ENCODE measurements at places on chromosomes 2 and 18.

DNA sequence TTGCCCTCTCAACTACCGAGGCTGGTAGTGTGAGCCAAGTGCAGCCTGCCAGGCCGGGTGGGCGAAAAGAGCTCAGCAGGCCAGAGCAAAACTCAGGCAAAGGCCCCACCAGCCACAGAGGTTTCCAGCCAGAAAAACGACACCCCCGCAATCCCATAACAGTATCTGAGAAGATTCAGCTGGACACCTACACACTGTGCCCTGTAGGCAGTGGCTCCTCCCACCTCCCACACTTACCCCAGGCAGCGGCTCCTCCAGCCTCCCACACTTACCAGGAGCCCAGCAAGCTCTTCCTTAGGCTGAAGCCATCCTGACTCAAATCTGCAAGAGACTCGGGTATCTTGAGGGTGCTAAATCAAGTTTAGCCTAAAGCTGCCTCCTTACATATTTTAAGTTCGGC is 15.6 kb upstream of the TMEM18 start:
- no peak for DNase-seq

GRCh38 chr2:36478332-36478738 is 119.6 kb downstream of the FEZ2 start:
- no peak for DNase-seq

- no peak for DNase-seq
These were observed 3.6 kb downstream of the ERFE start for GRCh38 chr2:238162251-238162845.

DNA sequence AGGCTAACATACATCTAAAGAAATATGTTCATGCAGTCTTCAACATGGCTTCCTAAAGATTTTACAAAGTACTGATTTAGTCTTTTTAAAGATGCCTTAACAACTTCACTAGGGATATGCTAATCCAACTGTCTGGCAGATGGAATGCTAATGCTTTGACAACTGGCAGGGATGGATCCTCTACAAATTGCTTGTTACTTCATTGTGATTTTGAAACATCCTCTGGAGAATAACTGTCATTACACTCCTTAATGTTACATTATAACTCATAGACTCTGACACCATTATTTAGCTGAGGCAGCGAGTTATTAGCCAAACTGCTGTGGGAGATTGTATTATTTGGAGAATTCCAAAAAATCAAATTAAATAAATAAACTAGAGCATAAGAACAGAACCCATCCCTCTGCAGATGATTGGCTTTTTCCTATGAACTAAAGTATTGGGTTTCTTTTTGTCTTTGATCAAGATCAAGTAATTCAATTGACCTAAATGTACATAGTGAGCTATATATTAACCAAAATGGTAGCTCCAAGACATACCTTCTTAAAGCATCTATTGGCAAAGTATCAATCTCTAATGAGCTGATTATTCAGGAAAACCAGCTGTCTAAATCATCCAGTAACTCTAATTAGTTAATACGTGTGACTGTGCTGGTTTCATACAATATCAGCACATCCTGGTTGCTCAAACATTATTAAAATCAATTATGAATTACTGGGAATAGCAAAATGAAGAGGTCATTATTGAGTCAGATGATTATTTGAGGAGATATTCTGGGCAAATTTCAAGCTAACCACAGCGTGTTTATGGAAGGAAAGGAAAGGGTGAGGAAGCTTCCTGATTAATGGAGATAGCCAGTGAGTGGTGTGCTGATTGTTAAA is 321.3 kb upstream of the TFPI start:
- DNase-seq: no peak

GRCh38 chr2:204110751-204111516 is 174.4 kb downstream of the ICOS start:
- no peak for DNase-seq

GRCh38 chr2:175855794-175856453 is 146.1 kb downstream of the LNPK start:
- DNase-seq: peak; percentile 28

GRCh38 chr2:179107737-179108136 is 57.8 kb upstream of the CCDC141 start:
- DNase-seq: no peak

GRCh38 chr2:118875318-118875717 is 27.9 kb upstream of the EN1 start:
- no peak for DNase-seq

GRCh38 chr2:68357605-68358337 is 7.3 kb upstream of the PLEK start:
- DNase-seq: peak; percentile 38

GRCh38 chr2:207514451-207514850 is 15.3 kb upstream of the CREB1 start:
- no peak for DNase-seq

DNA sequence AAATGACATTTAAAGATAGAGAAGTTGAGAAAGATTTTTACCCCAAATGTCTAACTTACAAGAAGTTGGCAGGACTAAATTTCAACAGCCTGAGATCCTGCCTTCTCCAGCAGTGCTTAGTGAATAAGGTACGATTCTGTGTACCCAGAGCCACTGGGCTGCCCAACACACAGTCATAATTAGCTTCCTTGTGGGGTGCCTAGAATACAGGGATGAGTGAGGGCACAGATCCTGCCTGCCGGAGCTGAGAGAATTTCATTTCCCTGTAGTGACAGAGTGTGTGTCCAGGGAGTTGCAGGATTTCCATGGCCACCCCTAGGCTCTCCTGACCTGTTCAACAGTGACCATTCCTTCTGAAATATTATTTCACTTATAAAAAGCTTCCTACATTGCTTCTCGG is 27.0 kb downstream of the GREB1 start:
- DNase-seq: no peak

GRCh38 chr2:37838541-37839167 is 86.4 kb upstream of the RMDN2 start:
- no peak for DNase-seq

GRCh38 chr2:77301441-77301840 is 220.7 kb downstream of the LRRTM4 start:
- DNase-seq: no peak

- DNase-seq: no peak
These were observed 61.0 kb downstream of the MBD2 start for GRCh38 chr18:54163453-54163852.

GRCh38 chr18:68376926-68377325 is 338.0 kb downstream of the TMX3 start:
- DNase-seq: no peak

DNA sequence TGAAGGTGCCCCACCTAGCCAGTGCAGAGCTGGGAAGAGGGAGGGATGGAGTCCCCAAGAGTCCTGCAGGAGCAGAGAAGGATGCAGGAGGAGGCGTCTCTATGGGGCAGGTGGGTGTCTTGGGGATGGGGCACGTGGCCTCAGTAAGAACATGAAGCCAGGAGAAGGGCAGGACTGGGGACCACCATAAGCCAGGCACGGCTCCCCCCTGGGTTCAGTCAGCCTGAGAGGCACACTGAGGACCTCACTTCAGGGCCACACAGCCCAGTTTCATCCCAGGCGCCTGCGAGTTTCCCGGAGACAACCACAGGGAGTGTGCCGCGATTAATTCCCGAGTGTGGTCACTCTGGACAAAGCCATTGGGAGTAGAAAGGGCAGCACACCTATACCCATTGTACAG is 120.3 kb downstream of the GYPC start:
- DNase-seq: no peak

DNA sequence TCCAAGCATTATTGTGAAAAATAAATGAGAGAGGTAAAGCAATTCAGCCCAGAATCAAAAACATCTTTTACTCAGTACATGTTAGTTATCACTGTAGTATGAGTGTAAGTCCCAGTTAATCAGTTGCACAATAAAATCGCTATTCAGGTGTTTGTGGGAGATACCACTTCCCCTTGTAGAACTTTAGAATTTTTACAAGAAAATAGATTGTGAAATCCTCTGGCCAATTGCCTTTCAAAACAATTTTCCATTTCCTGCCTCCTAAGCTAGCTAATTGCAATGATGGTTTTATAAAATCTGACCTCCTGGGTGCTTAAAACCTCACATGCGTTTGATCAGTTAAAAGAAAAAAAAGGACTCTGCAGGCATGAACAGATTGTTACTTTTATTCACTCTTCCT is 332.5 kb downstream of the PID1 start:
- no peak for DNase-seq

DNA sequence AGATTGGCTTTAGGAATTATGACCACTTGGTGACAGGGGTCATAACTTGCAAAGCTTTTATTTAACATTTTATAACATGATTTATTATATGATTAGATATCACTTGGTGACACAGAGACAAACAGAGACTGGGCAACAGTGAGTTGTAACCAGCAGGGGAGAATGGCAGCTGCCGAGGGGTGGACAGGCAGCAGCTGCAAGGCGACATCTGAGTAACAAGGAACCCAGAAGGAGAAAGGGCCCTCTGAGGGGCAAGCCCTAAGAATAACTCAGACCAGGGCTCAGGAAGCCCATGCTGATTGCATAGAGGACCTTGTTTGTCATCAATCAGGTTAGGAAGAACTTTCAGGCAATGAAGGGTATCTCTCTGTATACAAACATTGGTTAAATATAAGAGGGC is 339.9 kb upstream of the SOX11 start:
- no peak for DNase-seq

DNA sequence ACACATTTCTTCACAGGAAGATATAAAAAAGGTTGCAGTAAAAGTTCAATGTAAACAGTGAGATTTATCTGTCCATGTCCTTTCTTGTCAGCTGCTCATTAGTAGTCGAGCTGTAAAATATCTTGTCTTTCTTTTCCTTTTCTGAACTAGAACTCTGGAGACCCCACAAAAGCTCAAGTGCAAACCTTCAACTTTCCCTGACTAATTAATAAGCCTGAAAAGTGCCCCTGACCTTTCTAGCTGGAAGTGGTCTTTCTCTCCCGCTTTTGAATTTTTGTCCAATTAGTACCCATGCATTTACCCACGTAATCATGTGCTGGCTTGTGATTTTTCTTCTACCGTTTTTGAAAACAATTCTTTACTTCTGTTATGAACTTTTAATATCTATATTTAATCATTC is 63.6 kb upstream of the EHBP1 start:
- DNase-seq: no peak

GRCh38 chr18:44594799-44595467 is 85.8 kb upstream of the SETBP1 start:
- no peak for DNase-seq

GRCh38 chr2:85702172-85702571 is 8.0 kb downstream of the GNLY start:
- no peak for DNase-seq

GRCh38 chr18:38502539-38502938 is 936.9 kb upstream of the CELF4 start:
- DNase-seq: no peak

DNA sequence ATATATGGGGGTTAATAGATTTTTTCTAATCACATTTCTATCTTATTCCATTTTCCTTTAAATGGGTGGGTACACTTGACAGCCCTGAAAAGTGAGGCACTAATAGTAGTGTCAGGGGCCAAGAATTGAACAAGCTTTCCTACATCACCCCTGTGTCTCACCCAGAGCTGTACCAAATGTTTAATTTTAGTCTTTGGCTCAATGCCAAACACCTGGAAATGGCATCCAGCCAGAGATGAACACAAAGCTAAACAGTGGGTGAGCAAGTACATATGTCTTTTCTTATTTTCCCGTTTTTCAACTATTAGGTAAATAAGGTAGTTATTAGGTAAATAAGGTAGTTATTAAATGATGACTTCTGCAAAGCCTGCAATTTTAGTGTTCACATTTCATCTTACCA is 276.3 kb upstream of the ERBB4 start:
- DNase-seq: no peak

DNA sequence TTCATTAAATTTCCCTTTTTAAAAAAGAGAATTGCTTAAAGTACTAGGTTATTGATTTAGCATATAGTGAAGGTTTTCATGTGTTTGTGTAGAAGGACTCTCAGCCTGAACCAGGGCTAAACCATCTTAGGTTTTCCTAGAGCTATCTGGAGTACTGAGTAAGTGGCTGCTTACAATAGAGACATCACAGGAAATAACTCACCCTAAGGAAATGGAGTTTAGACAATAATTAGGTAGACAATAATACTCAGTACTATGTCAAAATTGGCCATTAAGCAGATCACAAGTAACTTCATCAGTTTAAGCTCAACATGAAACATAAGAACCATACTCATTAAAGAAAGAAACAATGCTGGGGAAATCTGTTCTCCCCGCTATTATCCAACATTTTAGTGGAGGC is 240.0 kb downstream of the RND3 start:
- DNase-seq: no peak

GRCh38 chr2:119076713-119077112 is 81.8 kb downstream of the C1QL2 start:
- DNase-seq: no peak

GRCh38 chr2:221312634-221313033 is 259.5 kb downstream of the EPHA4 start:
- DNase-seq: no peak

DNA sequence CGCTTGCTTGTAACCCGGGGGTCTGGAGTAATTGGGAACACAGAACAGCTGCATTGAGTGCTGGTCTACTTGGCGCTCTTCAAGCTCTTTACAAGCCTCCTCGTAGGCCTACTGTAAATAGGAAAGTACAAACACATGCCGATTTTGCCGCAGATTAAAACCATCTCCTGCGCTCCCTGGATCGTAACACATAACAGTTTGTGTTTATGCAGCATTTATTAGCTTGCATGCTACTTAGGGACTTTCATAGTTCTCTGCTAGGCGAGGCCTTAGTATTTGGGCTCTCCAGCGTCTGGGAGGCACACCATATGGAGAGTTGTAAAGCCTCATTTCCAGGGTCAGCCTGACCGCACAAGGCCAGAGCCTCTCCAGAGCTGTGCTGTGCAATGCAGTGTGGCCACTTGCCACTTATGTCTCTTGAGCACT is 84.0 kb upstream of the HAAO start:
- no peak for DNase-seq

- DNase-seq: no peak
These were observed 12.1 kb downstream of the RAB3GAP1 start for GRCh38 chr2:135064149-135064548.

DNA sequence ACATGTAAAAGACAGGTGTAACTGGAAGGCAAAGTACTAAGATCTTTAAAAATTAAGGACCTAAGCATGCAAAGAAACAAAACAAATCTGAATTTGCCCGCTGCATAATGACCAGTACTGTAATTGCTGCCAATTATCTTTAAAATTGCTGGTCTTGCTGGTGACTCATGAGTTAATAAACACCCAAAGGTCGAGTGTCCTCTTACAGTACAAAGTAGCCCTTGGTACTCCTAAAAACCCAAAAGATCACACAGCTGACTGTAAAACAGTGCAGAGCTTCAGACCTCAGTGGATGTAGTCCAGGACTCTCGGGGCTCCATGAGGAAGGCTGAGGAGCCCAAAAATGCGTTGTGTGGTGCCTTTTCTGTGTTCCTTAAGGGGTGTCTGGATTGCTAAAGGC is 308.7 kb downstream of the CNTNAP5 start:
- DNase-seq: no peak

DNA sequence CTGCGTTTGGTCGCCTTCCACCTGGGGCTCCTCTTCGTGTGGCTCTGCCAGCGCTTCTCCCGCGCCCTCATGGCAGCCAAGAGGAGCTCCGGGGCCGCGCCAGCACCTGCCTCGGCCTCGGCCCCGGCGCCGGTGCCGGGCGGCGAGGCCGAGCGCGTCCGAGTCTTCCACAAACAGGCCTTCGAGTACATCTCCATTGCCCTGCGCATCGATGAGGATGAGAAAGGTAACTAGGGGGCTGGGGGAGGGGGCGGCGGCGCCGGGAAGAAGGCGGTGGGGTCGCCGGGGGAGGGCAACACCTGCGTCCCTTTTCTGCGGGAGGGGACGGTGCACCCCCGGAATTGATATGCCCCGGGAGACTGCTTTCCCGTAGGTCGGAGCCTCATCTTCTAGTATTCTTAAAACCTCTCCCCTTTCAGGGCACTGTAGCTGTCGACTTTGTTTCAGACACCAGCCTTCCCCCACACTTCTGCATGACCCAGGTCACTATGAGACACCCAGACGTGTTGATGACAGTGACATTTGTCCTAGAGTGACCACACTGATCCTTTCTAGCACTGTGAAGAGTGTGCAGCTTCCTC is 755 bp downstream of the SPAST start:
- DNase-seq: no peak
